ENCODE measurements at places on chromosomes 2 and 18. TPM values are rescaled to one million over a fixed set of nuclear protein-coding genes. Genes with fewer than 3 reads are reported as not detected.

BCL2L11 gene
- total RNA-seq, result 17.2 TPM

VSNL1 gene
- total RNA-seq, result not detected

EMILIN2 gene
- total RNA-seq, result 27.7 TPM

ICOS gene
- 32.0 TPM for total RNA-seq

CHST9 gene
- not detected for total RNA-seq

ARHGAP28 gene
- total RNA-seq, result not detected

GTF2A1L gene
- not detected for total RNA-seq

TNFRSF11A gene
- 7.5 TPM for total RNA-seq

KIF5C gene
- total RNA-seq, result 13.3 TPM

FRZB gene
- total RNA-seq, result not detected

MARCO gene
- not detected for total RNA-seq

UGT1A10 gene
- total RNA-seq, result not detected

DNA sequence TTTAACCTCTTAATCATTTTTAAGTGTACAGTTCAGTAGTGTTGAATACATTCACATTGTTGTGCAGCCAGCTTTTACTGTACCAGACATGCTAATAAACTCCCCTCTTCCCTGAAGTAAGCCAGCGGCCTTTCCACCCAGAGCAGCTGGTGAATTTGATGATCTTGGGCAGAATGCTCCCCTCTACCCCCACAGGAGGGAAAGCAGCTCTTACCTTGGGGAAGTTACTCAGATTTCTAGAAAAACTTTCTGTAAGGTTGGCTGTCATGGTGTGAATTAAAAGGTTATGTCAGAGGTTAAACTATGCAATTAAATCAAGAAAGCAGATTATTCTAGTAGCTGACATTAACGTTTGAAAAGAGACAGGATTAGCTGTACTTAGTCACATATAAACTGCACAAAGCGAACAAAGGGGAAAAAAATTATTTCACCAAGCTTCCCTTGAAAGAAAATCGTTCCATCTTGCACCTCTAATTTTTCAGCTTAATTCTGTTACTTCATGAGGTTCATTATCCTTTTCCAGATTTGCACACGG lies 398.5 kb upstream of the NRP2 start:
- no peak for DNase-seq

DNA sequence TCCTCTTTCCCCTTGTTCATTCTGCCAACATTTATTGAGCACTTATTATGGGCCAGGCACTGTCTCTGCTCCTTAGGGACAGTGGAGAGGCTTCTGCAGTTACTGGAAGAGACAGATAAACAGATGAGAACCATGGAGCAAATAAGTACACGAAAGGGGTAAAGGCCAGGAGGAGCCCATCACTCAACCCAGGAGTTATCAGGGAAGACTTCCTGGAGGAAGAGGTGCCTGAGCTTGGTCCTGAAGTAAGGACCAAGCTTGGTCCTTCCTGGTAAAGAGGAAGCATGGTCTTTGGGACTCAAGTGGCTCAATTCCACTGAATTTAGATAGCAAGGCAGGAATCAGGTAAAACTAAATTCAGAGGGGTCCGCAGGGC lies 1.7 kb downstream of the ACTG2 start:
- no peak for DNase-seq

GRCh38 chr2:216315802-216316603 lies 56.3 kb downstream of the MARCHF4 start:
- DNase-seq, result no peak

DNA sequence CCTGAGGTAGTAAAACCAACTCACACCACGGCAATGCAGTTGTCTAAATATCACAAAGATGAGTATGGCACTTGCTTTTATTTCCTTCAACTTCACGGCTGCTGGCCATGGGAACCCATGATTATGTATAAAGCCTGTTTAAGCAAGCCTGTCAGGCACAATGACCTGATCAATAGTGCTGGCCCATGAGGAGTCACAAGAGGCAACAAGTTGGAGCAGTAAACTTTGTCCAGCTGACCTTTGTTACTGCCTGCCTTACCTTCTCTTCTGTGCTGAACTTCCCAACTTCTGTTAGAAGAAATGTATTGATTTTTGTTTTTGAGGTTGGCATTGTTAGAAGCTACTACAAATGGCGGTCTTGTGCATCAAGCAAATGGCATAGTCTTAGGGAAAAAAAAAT lies 151.9 kb downstream of the RAB3GAP1 start:
- DNase-seq, result no peak

- no peak for DNase-seq
Measured at GRCh38 chr2:227510620-227510958, 38.6 kb downstream of the AGFG1 start.

DNA sequence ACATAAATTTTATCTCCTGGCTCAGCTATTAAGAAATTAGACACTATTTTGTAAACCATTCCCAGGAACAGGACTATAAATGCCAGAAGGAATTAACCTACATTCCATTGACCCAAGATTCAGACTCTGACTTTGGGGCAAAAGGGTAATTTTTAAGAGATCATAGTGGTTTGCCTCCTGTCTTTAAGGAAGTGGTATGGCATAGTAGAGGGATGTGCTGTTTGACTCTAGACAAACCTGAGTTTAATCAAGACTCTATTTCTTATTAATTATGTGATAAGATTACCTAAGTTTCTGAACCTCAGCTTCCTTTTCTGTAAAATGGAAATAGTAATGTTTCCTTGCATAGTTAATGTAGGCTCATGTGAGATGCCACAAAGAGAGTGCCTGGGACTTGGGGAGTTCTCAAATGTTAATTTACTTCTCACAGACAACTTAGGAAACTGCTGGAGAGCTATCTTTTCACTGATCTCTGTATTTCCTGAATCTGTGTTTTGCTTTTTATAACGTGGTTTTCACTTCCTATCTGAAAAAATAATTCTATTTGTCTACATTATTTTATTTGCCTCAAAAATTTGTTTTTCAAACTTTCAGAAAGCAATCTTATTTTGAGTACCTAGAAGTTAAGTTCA lies 11.9 kb upstream of the SLC40A1 start:
- DNase-seq, result no peak

GRCh38 chr2:3476985-3477327 lies 42.4 kb downstream of the ADI1 start:
- no peak for DNase-seq

DNA sequence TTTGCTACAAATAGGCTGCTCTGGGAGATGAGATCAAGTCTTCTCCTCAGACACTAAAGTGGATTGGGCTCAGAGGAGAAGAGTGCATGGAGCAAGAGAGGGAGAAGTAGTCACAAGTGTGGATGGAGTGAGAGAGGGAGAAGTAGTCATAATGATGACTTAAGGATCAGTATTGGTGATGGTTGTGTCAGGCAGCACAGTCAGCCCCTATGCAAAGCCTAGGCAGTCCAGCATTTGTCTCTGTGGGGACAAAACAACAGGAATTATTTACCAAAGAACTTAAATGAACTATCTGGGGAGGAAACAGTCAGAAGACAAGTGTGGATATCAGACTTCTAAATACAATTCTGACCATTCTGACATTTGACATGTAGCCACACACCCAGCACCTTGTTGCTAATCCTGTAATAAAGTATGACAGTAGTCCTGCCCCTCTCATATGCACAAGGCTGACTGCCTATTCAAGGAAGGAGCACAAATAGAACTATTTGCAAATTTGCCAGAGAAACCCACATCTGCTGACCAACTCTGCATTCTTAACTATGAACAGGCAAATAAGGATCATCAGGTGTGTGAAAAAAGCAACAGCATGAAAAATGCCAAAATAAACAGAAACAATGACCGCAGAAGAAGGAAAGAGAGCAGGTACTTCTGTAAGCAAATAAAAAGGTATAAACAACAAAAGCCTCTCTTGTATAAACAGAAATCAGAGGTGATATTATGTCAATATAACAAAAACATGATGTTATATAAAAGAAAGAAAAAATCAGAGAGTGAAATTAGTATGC lies 1597.9 kb upstream of the ACVR2A start:
- DNase-seq, result no peak

DNA sequence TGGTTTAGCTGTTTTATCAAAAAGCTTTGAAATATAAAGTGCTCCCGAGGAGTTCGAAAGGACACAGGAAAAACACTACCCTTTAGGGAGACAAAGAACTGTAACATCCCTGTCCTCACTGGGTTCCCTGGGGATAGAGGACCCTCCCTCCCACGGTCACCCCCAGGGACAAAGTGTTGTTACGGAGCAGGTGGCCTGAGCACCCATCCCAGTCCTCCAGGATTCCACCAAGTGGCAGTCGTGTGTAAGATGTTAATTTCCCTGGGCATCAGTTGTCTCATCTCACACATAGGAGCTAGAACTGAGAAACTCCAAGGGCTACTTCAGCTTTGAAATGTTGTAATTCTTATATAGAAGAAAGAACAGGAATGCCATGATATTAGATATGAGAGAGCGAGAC lies 137.7 kb downstream of the ALK start:
- no peak for DNase-seq

DNA sequence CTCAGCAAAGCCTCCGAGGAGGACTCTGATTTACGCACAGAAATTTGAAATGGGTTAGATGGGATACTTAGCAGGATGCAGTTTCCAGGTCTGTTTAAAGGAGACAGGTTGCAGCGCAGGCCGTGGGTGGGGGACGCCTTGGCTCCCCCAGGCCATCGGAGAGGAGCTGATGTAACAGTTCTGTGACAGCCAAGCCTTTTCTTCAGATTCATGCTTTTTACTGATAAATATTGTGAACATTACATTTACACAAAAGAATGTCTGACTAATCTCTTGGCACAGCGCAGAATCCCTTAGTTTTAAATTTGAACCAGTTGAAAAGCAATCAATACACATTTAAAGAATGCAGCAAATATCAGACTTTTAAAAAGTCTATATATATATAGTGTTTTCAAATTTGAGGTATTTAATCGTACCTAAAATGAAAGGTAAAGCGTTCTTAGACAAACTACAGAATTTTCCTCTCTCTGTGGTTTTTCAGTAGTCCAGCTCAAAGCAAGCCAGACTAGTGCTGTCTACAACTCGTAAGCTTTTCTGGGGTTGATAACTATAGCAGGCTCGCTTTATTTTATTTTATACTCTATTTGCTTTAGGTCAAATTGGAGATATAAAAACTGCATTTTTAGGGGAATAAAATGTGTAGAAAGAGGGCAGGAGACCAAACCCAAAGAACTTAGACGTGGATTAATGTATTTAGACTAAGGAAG lies 221.9 kb downstream of the PIEZO2 start:
- DNase-seq, result no peak

DNA sequence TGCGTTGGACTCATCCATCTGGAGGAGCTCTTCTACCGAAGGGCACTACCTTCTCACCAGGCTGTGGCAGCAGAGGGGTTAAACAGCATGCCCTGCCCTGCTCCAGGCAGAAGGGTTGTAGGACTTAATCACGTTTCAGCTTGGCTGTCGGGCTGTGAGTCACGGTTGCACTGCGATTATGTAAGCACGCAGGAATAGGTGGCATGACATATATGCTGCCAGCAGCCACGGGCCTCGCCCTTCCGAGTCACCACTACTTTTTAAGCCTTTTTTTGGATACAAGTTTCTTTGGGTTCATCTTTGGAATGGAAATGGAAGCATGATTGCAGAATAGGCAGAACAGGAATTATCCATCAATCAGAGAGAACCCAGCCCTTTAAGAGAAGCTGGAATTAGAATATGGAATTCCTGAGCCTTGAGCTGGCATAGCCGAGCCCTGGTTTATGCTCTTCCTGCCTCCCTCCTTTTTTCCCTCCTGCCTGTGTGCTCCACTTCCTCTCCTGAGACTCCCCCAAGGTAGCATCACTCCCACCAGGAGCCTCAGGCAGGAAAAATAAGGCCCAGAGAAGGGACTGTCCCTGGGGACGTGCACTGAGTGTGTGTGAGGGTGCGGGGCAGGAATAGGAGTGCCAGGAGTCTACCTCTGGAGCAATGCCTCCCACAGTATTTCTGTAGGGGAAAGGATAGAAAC lies 86.8 kb downstream of the SEMA4F start:
- DNase-seq, result no peak

GRCh38 chr2:236236559-236237452 lies 27.4 kb downstream of the ASB18 start:
- no peak for DNase-seq

GRCh38 chr2:64212801-64213321 lies 68.6 kb upstream of the PELI1 start:
- DNase-seq, result no peak

- DNase-seq, result no peak
Measured at GRCh38 chr2:109174214-109174613, 45.2 kb downstream of the SH3RF3 start.

- DNase-seq, result no peak
Measured at GRCh38 chr18:10168477-10168876, 254.7 kb downstream of the VAPA start.

GRCh38 chr2:10348891-10349290 lies 46.2 kb downstream of the HPCAL1 start:
- DNase-seq, result no peak

DNA sequence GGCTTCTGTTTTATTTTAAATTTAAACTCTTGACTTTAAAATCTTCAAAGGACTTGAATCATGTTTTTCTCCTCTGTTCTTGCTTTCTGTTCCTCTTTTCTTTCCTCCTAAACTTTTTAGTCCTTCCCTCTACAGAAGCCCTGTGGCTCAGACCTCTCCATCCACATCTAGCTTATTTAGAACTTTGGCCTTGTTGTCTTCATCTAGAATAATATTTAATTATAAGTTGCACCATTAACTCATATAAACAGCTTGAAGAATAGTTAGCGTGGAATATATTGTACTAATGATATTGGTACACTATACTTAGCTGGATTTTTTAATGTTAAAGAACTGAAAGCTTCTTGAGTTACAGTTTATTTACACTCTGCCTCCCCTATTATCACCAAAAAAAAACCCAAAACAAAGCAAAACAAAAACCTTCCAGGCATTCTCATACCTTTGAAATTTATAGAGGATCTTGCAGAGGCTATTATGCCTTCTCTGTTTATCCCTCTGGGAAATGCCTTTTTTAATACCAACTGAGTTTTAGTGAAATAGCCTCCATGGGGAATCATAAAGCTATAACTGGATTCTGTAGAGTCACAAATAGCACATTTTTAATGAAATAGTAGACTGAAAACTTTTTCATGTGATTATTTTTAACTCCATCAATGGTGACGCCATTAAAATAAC lies 9.2 kb upstream of the CCDC141 start:
- no peak for DNase-seq

- no peak for DNase-seq
Measured at GRCh38 chr2:26193578-26194231, 20.8 kb downstream of the GAREM2 start.

GRCh38 chr2:205293559-205293958 lies 388.7 kb upstream of the NRP2 start:
- DNase-seq, result no peak

GRCh38 chr2:60925994-60926740 lies 44.8 kb downstream of the REL start:
- DNase-seq, result no peak

GRCh38 chr2:232502511-232502910 lies 14.9 kb upstream of the ECEL1 start:
- DNase-seq, result no peak

DNA sequence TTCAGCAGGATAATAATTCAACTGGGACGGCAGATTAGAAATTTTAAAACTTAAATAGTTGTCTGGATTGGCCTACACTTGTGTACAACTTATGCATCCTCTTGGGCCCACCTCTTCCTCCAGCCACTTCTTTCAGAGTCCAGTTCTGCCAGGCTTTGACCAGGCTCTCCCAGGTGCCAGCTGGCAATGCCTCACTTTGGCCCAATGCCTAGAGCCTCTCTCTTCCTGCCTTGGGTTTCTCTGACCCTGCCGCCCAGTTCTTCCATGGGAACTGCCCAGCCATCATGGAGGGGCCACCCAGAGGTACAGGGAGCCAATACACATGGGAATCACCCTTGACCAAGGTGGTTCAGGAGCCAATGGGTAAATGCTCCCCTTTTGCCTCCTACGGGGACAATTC lies 135.5 kb downstream of the IRS1 start:
- no peak for DNase-seq

- no peak for DNase-seq
Measured at GRCh38 chr18:48296581-48296980, 112.6 kb downstream of the ZBTB7C start.
